ENCODE measurements at places on chromosomes 6 and 20.

- H3K36me3 ChIP-seq: no peaks in the 10 kb centered on the region
- no peak overlapping the region for H3K27ac ChIP-seq
- H3K4me1 ChIP-seq: no peaks in the 10 kb centered on the region
- H3K4me3 ChIP-seq: no peak overlapping the region
- peaks cover 30% of the 10 kb centered on the region for H3K27me3 ChIP-seq
These were observed 296.7 kb downstream of the TFAP2C start for GRCh38 chr20:56925831-56926170.

- no peak for DNase-seq
- no peak overlapping the region for H3K27ac ChIP-seq
- H3K36me3 ChIP-seq: no peaks in the 10 kb centered on the region
- H3K4me1 ChIP-seq: no peaks in the 10 kb centered on the region
These were observed 195.4 kb upstream of the RUNX2 start for GRCh38 chr6:45132658-45133294.

GRCh38 chr6:16505711-16506357 lies 255.4 kb downstream of the ATXN1 start:
- no peak overlapping the region for H3K4me3 ChIP-seq
- DNase-seq: no peak
- H3K36me3 ChIP-seq: no peaks in the 10 kb centered on the region
- H3K4me1 ChIP-seq: peaks cover 15% of the 10 kb centered on the region

DNA sequence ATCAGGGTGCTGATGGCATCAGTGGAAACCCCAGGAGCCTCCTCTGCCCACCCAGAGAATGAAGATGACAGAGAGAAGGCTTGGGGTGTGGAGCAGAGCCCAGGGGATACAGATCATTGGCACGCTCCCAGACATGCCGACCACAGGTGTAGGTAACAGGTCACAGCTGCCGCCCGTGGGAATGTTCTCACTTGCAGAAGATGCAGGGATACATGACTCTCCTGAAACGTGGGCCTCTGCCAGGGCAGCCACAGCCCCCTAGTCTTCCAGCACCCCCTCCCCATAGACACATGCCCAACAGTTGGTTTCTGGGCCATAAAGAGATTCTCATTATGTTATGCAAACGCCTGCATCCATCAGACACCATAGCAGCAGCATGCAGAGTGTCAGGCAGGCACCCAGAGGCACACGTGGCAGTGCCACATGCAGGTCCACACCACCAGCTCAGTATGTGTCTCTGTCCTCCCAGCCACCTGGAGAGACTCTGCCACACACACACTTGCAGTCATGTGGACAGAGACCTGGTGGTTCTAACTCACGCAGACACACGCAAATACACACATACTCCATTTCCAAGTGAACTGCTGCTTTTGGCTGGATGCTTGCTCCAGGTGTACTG lies 45.5 kb downstream of the LRFN2 start:
- H3K27ac ChIP-seq: no peak overlapping the region
- H3K36me3 ChIP-seq: no peaks in the 10 kb centered on the region
- DNase-seq: no peak
- H3K4me1 ChIP-seq: no peaks in the 10 kb centered on the region
- H3K4me3 ChIP-seq: no peak overlapping the region

DNA sequence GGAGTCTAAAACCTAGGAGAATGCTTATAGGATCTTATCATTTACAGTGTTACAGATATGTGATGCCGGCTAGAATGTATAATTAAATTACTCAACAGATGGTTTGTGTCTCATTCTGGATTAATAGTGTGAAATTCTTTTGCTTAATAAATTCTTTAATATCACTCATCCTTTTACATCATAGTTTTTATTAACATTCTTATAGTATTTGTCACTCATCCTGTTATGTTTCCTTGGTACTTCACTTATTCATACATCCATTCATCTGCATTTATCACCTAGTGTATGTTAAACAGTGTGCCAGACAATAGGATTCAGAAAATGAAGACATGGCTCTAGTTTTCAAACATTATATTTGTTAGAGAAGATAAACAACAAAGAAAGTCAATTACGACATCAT lies 468.7 kb downstream of the FRK start:
- H3K27ac ChIP-seq: no peak overlapping the region
- H3K4me1 ChIP-seq: no peaks in the 10 kb centered on the region
- H3K27me3 ChIP-seq: no peaks in the 10 kb centered on the region
- H3K36me3 ChIP-seq: no peaks in the 10 kb centered on the region
- no peak for DNase-seq

DNA sequence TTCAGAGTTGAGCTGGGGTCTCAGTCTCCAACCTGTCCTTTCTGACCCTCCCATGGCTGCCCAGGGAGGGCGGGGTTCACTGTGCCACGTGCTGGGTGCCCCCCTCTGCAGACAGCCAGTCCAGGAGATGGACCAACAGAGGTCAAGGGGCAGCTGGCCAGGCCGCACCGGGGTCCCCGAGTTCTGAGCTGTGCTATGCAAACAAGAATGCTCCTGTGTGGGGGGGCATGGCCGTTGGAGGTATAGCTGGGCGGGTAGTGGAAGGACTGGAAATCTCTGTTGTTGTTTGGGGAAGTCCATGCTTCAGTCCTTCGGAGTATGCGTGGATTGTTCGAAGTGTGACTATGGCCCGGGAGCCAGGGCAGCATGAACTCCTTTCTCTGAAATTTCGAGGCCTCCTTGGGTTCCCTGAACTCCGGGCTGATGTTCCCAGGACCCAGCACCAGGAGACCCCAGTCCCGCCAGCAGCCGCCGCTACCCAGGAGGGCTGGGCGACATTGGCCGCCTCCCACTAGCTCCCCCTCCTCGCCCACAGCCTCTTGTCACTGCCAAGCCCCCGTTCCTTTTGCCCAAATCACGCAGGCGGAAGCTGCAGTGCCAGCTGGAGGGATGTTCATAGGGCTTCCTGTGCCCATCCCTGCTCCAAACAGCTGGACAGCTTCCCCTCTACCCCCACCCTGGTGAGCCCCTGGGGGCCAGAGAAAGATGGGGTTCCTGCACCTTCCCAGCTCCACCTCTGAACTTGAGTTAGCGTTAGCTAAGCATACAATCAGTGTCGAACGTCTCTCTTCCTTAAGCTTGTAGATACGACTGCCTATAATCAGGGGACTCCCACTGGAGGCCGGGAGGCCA lies 126.6 kb downstream of the TAF4 start:
- H3K4me1 ChIP-seq: no peaks in the 10 kb centered on the region
- no peaks in the 10 kb centered on the region for H3K36me3 ChIP-seq
- DNase-seq: no peak
- H3K27ac ChIP-seq: no peak overlapping the region
- peaks cover 9% of the 10 kb centered on the region for H3K27me3 ChIP-seq

GRCh38 chr20:44603327-44603726 lies 20.9 kb downstream of the PKIG start:
- H3K4me1 ChIP-seq: peaks cover 14% of the 10 kb centered on the region
- no peaks in the 10 kb centered on the region for H3K27me3 ChIP-seq
- no peak for DNase-seq
- no peak overlapping the region for H3K4me3 ChIP-seq

DNA sequence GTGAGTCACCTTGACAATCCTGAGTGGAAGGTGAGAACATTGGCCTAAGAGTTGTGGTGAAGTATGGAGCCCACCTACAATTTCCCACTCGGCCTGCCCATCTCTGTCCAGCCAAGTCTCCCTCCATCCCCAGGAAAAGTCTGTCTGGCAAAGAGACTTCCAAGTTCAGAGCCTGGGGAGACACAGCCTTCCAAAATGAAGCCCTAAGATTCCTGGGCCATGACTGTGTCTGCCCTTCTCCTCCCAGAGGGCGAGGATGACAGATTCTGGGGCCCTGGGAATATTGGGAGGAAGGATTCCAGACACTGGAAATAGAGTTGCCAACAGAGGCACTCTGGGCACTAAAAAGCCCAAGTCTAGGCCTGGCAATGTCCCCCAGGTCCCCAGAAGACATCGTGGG lies 176.8 kb downstream of the NFATC2 start:
- H3K27ac ChIP-seq: no peak overlapping the region
- no peaks in the 10 kb centered on the region for H3K4me1 ChIP-seq
- DNase-seq: no peak
- no peaks in the 10 kb centered on the region for H3K27me3 ChIP-seq
- no peak overlapping the region for H3K4me3 ChIP-seq
- H3K36me3 ChIP-seq: no peaks in the 10 kb centered on the region

GRCh38 chr6:122790028-122790422 lies 967 bp downstream of the SMPDL3A start:
- H3K27ac ChIP-seq: no peak overlapping the region
- no peaks in the 10 kb centered on the region for H3K36me3 ChIP-seq

GRCh38 chr6:56760842-56761241 lies 118.2 kb upstream of the DST start:
- H3K36me3 ChIP-seq: no peaks in the 10 kb centered on the region
- no peak overlapping the region for H3K4me3 ChIP-seq
- H3K4me1 ChIP-seq: no peaks in the 10 kb centered on the region
- DNase-seq: no peak
- no peak overlapping the region for H3K27ac ChIP-seq
- no peaks in the 10 kb centered on the region for H3K27me3 ChIP-seq

DNA sequence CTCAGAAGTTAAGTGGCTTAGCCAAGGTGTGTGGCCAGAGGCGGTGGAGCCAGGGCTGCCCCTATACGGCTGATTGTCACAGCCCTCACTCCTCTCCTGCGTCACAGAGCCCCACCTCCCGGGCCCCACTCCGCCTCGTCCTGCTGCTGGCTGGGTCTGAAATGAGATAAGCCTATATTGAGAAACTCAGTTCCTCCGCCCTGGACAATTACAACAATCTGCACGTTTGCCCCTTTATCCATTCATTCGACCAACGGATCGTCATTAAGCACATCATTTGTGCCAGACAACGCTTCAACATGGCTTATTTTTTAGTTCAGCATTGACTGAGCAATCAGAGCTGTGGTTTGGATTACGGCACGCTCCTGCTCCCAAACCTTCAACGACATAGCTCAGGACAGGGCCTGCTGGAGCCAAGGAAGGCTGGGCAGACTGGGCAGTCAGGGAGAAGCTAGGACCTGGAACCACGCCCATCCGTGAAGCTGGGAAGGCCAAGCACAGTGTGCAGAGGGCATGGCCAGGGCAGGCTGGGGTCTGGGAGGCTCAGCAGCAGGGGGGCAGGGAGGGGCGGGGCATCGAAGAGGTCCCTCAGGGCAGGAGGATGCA lies 16.6 kb upstream of the EZR start:
- H3K4me3 ChIP-seq: no peak overlapping the region
- H3K36me3 ChIP-seq: no peaks in the 10 kb centered on the region
- no peak for DNase-seq
- H3K27me3 ChIP-seq: no peaks in the 10 kb centered on the region
- H3K27ac ChIP-seq: no peak overlapping the region

DNA sequence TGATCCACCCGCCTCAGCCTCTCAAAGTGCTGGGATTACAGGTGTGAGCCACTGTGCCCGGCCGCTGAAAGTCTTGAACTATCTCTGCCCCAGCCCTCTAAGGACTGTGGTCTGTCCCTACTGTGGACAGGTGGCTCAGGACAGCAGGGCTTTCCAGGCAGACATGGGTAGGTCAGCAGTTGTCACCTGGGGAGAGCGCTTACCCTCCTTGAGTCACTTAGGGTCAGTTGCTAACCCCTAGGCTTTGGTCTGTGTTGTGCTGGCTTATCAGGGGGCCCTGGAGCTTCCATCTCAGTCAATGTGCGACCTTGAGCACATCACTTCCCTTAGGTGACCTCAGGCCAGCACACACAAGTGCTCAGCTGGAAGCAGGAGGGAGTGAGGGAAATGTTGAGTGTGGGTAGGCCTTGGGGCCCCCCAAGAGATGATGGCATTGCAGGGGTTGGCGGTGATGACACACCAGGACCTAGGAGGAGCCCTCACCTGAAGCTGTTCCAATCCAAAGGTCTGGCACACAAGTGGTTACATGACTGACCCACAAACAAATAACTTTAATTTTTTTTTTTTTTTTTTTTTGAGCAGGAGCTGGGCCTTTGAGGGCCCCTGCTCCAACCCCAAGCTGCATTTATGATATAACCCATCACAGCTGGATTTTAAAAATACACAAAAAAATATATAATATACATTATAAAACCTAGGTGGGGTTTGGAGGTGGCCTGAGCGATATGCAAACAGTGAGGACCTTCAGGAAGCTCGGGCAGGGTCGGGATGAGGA lies 5.1 kb downstream of the RPL10A start:
- no peaks in the 10 kb centered on the region for H3K27me3 ChIP-seq
- H3K27ac ChIP-seq: no peak overlapping the region
- H3K4me3 ChIP-seq: no peak overlapping the region
- H3K4me1 ChIP-seq: peaks cover 5% of the 10 kb centered on the region
- H3K36me3 ChIP-seq: peaks cover 9% of the 10 kb centered on the region
- no peak for DNase-seq

- no peaks in the 10 kb centered on the region for H3K4me1 ChIP-seq
- no peaks in the 10 kb centered on the region for H3K27me3 ChIP-seq
- DNase-seq: no peak
- H3K4me3 ChIP-seq: no peak overlapping the region
- H3K27ac ChIP-seq: no peak overlapping the region
- H3K36me3 ChIP-seq: no peaks in the 10 kb centered on the region
These were observed 34.4 kb upstream of the ZFAND3 start for GRCh38 chr6:37785002-37785662.

DNA sequence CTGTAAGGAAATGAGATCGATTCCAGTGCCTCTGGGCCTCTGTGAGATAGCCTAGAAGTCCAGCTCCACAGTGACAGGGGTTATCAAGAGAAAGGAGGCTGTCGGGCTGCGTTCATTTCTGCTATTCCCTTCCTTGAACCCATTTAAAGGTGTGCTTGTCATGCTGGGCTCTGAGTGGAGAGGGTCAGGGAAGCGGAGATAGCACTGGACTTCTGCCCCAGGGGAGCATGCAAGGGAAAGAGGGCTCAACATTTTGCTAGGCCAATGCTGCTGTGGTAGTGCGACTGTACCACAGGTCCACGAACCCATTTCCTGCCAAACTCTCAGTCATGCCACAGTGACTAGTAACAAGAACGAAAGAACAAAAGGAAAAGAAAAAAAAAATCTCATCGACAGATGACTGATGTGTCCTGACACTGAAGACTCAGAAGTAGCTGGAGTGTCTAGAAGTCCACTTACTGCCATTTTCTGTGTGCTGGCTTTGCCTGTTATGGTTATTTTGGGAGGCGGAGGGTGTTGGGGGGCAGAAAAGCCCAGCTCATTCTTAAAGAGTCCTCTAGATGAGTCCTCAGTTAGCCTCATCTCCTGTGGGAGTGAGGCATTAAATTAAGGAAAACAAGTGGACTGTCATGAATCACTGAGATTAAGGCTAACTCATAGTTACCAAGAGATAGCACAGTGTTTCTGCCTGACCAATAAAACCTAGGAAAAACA lies 8.1 kb downstream of the NEDD9 start:
- H3K27me3 ChIP-seq: no peaks in the 10 kb centered on the region
- H3K36me3 ChIP-seq: peaks cover 9% of the 10 kb centered on the region
- peak overlapping the region; percentile 74 for H3K27ac ChIP-seq
- H3K4me1 ChIP-seq: peaks cover 38% of the 10 kb centered on the region

- H3K27me3 ChIP-seq: peaks cover 12% of the 10 kb centered on the region
- no peak for DNase-seq
- no peak overlapping the region for H3K4me3 ChIP-seq
- peaks cover 17% of the 10 kb centered on the region for H3K4me1 ChIP-seq
- H3K36me3 ChIP-seq: no peaks in the 10 kb centered on the region
These were observed 28.4 kb downstream of the GPX6 start for GRCh38 chr6:28486988-28487742.

- no peak for DNase-seq
- H3K27ac ChIP-seq: no peak overlapping the region
- H3K27me3 ChIP-seq: no peaks in the 10 kb centered on the region
- H3K4me1 ChIP-seq: no peaks in the 10 kb centered on the region
- H3K4me3 ChIP-seq: no peak overlapping the region
- H3K36me3 ChIP-seq: no peaks in the 10 kb centered on the region
These were observed 14.9 kb upstream of the DDO start for GRCh38 chr6:110430236-110430635.

GRCh38 chr20:18359854-18360253 lies 71.5 kb downstream of the ZNF133 start:
- no peak for DNase-seq
- no peaks in the 10 kb centered on the region for H3K36me3 ChIP-seq
- H3K27ac ChIP-seq: no peak overlapping the region
- H3K4me1 ChIP-seq: no peaks in the 10 kb centered on the region
- H3K4me3 ChIP-seq: no peak overlapping the region
